ENCODE measurements at places on chromosomes 13 and 19. TPM values are rescaled to one million over a fixed set of nuclear protein-coding genes. Genes with fewer than 3 reads are reported as not detected.

Gene ERICH4
- not detected for total RNA-seq

Gene KLK15
- total RNA-seq, result not detected

Gene TRAPPC2B
- total RNA-seq, result 9.7 TPM

Gene DNMT1
- total RNA-seq, result 101 TPM

Gene GPR18
- total RNA-seq, result 10.5 TPM

Gene CEACAM1
- 33.4 TPM for total RNA-seq

Gene LILRA5
- 43.3 TPM for total RNA-seq

Gene OR4F17
- not detected for total RNA-seq

Gene EPS8L1
- 2.5 TPM for total RNA-seq

Gene SHISA7
- not detected for total RNA-seq

Gene NOSIP
- total RNA-seq, result 73.8 TPM

Gene GJA3
- 0.43 TPM for total RNA-seq

Gene SMIM17
- 0.27 TPM for total RNA-seq

Gene LGI4
- 1.6 TPM for total RNA-seq

Gene CYP2A7
- total RNA-seq, result not detected

Gene CERS1
- not detected for total RNA-seq

Gene FREM2
- 0.40 TPM for total RNA-seq
